A549 treated with Hydrocortisone at 1 μM for 4 hours (cell line): ENCODE measurements at places on chromosomes 2 and 18. TPM values are rescaled to one million over a fixed set of nuclear protein-coding genes. Genes with fewer than 3 reads are reported as not detected.

DAPL1 gene
- not detected in 5 replicates for total RNA-seq

RAD51AP2 gene
- total RNA-seq = not detected in 5 replicates

NLRC4 gene
- 0.03 to 0.11 TPM (median 0.10 TPM) in 4 of 5 replicates, not detected in the other for total RNA-seq

ST6GAL2 gene
- total RNA-seq = 10.3 to 19.6 TPM (median 13.8 TPM) in 5 replicates

ALPI gene
- 0.05 TPM in 2 of 5 replicates, not detected in the others for total RNA-seq

ATP6V1C2 gene
- total RNA-seq = 0.15 to 0.35 TPM (median 0.32 TPM) in 5 replicates

SIX2 gene
- total RNA-seq = 1.5 to 2.1 TPM (median 1.6 TPM) in 5 replicates

PLEKHH2 gene
- 1.5 to 2.4 TPM (median 2.1 TPM) in 5 replicates for total RNA-seq

PDE11A gene
- total RNA-seq = 0.30 to 0.71 TPM (median 0.56 TPM) in 5 replicates

PROM2 gene
- total RNA-seq = 0.01 to 0.23 TPM (median 0.14 TPM) in 4 of 5 replicates, not detected in the other

CYP26B1 gene
- 12.1 to 16.0 TPM (median 14.7 TPM) in 5 replicates for total RNA-seq

SIX3 gene
- 1.9 to 2.9 TPM (median 2.8 TPM) in 5 replicates for total RNA-seq

TNFRSF11A gene
- 5.7 to 8.2 TPM (median 6.8 TPM) in 5 replicates for total RNA-seq

DNER gene
- 10.4 to 13.8 TPM (median 11.2 TPM) in 5 replicates for total RNA-seq

TDRD15 gene
- not detected in 5 replicates for total RNA-seq

LAMA1 gene
- 0.06 to 0.26 TPM (median 0.07 TPM) in 5 replicates for total RNA-seq

ANO7 gene
- 1.7 to 2.3 TPM (median 2.1 TPM) in 5 replicates for total RNA-seq

FBLN7 gene
- total RNA-seq = 0.44 to 0.66 TPM (median 0.56 TPM) in 5 replicates

SLC14A1 gene
- 0.11 TPM in 1 of 5 replicates, not detected in the others for total RNA-seq

RAB6C gene
- not detected in 5 replicates for total RNA-seq

SCN9A gene
- 1.9 to 4.9 TPM (median 4.1 TPM) in 5 replicates for total RNA-seq

TTR gene
- total RNA-seq = 0.25 to 0.43 TPM (median 0.30 TPM) in 4 of 5 replicates, not detected in the other

PLCL1 gene
- 0.01 TPM in 1 of 5 replicates, not detected in the others for total RNA-seq

RSAD2 gene
- total RNA-seq = 0.15 to 0.32 TPM (median 0.25 TPM) in 5 replicates

VWC2L gene
- total RNA-seq = not detected in 5 replicates

LOXHD1 gene
- total RNA-seq = not detected in 5 replicates

TUBA4A gene
- 251 to 336 TPM (median 266 TPM) in 5 replicates for total RNA-seq

ACMSD gene
- not detected in 5 replicates for total RNA-seq

QPCT gene
- total RNA-seq = 19.8 to 23.6 TPM (median 21.4 TPM) in 5 replicates

PLEK gene
- not detected in 5 replicates for total RNA-seq

C2orf74 gene
- 15.3 to 22.5 TPM (median 16.4 TPM) in 5 replicates for total RNA-seq

NRBP1 gene
- total RNA-seq = 126 to 136 TPM (median 129 TPM) in 5 replicates

DGKD gene
- total RNA-seq = 74.1 to 93.4 TPM (median 81.7 TPM) in 5 replicates
